A375 (cell line): ENCODE measurements at places on chromosomes 7 and 10. TPM values are rescaled to one million over a fixed set of nuclear protein-coding genes. Genes with fewer than 3 reads are reported as not detected.

Gene PIK3CG
- total RNA-seq = 0.30 TPM in 1 of 2 replicates, not detected in the other

Gene NEURL1
- total RNA-seq = 0.53 and 0.66 TPM in 2 replicates

Gene IFIT2
- 1.9 and 2.7 TPM in 2 replicates for total RNA-seq

Gene ASZ1
- total RNA-seq = not detected in 2 replicates

Gene MAP3K8
- 0.23 and 0.27 TPM in 2 replicates for total RNA-seq

Gene ARHGEF35
- 0.03 TPM in 1 of 2 replicates, not detected in the other for total RNA-seq

Gene DNAJB9
- total RNA-seq = 29.5 and 54.8 TPM in 2 replicates

Gene C10orf67
- total RNA-seq = not detected in 2 replicates
